ENCODE measurements at places on chromosomes 16 and 17. TPM values are rescaled to one million over a fixed set of nuclear protein-coding genes. Genes with fewer than 3 reads are reported as not detected.

DNA sequence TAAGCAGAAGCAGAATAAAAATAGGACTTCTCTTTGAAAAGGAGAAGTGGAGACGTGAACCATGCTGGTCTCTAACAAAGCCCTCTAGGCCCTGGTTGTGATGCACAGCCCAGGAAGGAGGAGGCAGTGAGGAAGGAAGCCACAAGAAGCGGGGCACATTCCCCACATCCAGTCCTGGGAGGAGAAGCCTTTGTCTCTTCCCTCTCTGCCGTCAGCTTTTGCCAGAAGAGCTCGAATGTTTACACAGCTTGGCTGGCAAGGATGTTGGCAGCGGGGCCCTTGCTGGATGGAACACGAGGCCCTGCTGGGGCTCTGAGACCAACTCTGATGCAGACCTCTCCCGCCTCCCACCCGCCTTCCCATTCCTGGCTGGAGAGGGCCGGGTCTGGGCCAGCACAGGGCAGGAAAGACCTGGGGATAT, 91.3 kb downstream of the MAF start:
- no peak for DNase-seq
- H3K27ac ChIP-seq = no peak overlapping the region
- H3K4me1 ChIP-seq = no peaks in the 10 kb centered on the region
- no peaks in the 10 kb centered on the region for H3K36me3 ChIP-seq
- H3K27me3 ChIP-seq = no peaks in the 10 kb centered on the region

DNA sequence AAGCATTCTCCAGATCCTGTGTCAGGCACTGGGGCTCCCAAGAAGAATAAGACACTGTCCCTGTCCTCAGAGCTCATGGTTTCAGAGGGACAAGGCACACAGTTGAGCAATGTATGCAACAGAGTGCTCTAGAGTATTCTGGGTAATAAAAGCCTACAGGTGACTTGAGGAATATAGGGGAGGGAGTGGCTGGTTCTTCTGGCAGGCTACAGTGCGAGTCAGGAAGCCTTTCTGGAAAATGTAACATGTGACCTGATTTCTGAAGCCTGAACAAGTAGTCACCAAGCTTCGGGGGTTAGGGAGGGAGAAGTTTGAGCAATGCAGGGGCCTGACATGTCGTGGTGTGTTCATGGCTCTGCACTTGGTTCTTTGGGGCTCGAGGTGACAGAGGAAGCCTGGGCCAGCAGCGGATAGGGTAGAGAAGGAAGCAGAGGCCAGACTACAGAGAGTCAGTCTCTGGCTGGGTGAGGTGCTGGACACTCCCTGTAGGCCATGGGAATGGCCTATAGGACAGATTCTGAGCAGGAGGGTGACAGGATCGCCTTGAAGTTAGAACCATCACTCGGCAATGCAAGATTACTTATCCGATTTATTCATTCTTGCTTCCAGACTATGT, 16.0 kb upstream of the LRRC75A start:
- no peak overlapping the region for H3K27ac ChIP-seq
- no peaks in the 10 kb centered on the region for H3K36me3 ChIP-seq
- H3K4me1 ChIP-seq = peaks cover 4% of the 10 kb centered on the region
- H3K4me3 ChIP-seq = no peak overlapping the region

DNA sequence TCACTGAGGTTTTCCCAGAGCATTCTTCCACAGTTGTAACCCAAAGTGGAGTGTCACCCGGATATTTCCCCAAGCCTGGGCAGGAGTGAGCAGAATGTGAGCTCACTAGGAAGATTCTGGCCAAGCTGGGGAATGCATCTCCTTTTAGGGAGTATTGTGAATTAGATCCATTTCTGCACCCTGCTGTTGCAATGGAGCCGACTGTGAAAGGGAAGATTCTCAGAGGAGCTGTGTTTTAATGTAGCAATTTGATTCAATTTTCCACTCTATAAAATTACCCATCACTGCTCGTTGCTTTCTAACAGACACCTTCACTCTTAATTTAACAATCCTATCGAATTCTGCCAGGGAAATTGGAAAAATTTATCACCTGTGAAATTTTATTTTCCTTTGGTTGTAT, 70.8 kb downstream of the SNX11 start:
- H3K27ac ChIP-seq = no peak overlapping the region
- H3K27me3 ChIP-seq = no peaks in the 10 kb centered on the region
- no peaks in the 10 kb centered on the region for H3K36me3 ChIP-seq

- DNase-seq = no peak
- no peaks in the 10 kb centered on the region for H3K36me3 ChIP-seq
- no peak overlapping the region for H3K27ac ChIP-seq
- H3K4me3 ChIP-seq = no peak overlapping the region
These were observed 123.5 kb upstream of the ZFHX3 start for GRCh38 chr16:73171380-73171779.

Gene HOXB6
- not detected for total RNA-seq

GRCh38 chr17:63914471-63914870, 3.4 kb upstream of the CSHL1 start:
- peak; percentile 9 for DNase-seq
- no peak overlapping the region for H3K4me3 ChIP-seq
- no peak overlapping the region for H3K27ac ChIP-seq
- H3K4me1 ChIP-seq = peaks cover 33% of the 10 kb centered on the region
- H3K36me3 ChIP-seq = no peaks in the 10 kb centered on the region
- H3K27me3 ChIP-seq = no peaks in the 10 kb centered on the region

DNA sequence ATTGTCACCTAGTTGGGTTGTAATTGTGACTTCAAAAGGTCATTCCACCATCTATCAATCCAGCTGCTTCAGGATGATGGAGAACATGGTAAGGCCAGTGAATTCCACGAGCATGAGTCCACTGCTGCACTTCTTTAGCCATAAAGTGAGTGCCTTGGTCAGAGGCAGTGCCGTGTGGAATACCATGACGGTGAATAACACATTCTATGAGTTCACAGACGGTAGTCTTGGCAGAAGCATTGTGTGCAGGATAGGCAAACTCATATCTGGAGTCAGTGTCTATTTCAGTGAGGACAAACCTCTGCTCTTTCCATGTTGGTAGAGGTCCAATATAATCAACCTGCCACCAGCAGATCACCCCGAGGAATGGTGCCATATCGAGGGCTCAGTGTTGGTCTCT, 650.9 kb downstream of the KCNJ2 start:
- H3K36me3 ChIP-seq = no peaks in the 10 kb centered on the region
- no peaks in the 10 kb centered on the region for H3K4me1 ChIP-seq
- DNase-seq = no peak
- H3K4me3 ChIP-seq = no peak overlapping the region
- no peak overlapping the region for H3K27ac ChIP-seq

GRCh38 chr17:59405944-59406705, 74.7 kb downstream of the YPEL2 start:
- H3K4me3 ChIP-seq = no peak overlapping the region
- H3K4me1 ChIP-seq = peaks cover 6% of the 10 kb centered on the region
- H3K27me3 ChIP-seq = no peaks in the 10 kb centered on the region
- H3K36me3 ChIP-seq = peaks cover 3% of the 10 kb centered on the region

Gene AOC2
- total RNA-seq = 3.8 TPM

Data from B cell (primary cell).